Hair follicle dermal papilla cell (primary cell): ENCODE measurements at places on chromosomes 7 and 10. TPM values are rescaled to one million over a fixed set of nuclear protein-coding genes. Genes with fewer than 3 reads are reported as not detected.

Gene GRM3
- total RNA-seq = not detected in 2 replicates

Gene POMZP3
- total RNA-seq = 3.3 and 4.1 TPM in 2 replicates

Gene POM121C
- total RNA-seq = 15.6 and 16.0 TPM in 2 replicates

Gene MIOS
- total RNA-seq = 26.4 and 35.0 TPM in 2 replicates

Gene SP8
- total RNA-seq = not detected in 2 replicates
